ENCODE measurements at places on chromosomes 6 and 20.

- no peak for DNase-seq
These were observed 389.2 kb downstream of the CD83 start for GRCh38 chr6:14506656-14507246.

GRCh38 chr6:168232062-168232461 lies 87.5 kb downstream of the DACT2 start:
- no peak for DNase-seq

- DNase-seq = no peak
These were observed 792 bp downstream of the RSPH3 start for GRCh38 chr6:158999154-158999665.

DNA sequence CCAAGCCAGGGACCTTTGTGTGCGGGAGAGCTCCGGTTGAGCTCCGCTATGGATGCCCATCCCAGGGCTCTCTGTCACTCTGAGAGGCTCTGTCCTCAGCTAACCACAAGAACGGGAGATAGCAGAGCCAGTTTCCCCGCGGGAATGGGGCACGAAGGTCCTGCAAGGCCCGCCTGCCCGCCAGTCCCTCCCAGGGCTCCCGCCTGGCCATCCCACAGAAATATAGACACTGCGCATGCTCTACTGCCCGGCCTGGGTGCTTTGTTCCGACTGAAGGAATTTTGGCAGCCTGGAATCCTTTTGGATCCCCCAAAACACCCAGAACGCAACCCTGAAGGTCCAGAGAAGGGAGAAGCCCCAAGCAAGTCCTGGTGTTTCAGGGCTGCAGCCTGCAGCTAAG lies 8.6 kb upstream of the DEFB110 start:
- DNase-seq = no peak

DNA sequence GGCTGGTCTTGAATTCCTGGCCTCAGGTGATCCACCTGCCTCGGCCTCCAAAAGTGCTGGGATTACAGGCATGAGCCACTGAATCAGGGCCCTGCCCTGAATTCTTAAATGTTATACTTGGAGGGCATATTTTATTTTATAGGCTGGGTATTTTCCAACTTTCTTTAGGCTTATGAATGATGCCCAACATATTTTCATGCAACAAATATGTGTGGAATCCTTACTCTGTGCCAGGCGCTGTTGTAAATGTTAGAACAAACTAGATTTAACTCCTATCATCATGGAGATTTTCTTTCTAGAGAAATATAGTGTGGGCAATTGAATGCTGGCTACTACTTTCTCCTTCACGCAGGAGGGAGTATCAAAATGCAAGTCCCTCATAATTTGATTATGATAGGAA lies 71.2 kb downstream of the SAMD5 start:
- no peak for DNase-seq

GRCh38 chr20:19758133-19758500 lies at the start of gene RIN2:
Gene RIN2, plus strand, starts transcription at chr20:19758258. Its CDS starts 131,344 bp downstream, at chr20:19889602.
- DNase-seq = no peak

- DNase-seq = no peak
These were observed 2.2 kb upstream of the RAB44 start for GRCh38 chr6:36695414-36695813.

Measured in activated CD4-positive, alpha-beta T cell treated with anti-CD3 and anti-CD28 coated beads, Interleukin-2, amount 50 U/mL, for 24 hours (primary cell).